ENCODE measurements at places on chromosomes 7 and 10.

DNA sequence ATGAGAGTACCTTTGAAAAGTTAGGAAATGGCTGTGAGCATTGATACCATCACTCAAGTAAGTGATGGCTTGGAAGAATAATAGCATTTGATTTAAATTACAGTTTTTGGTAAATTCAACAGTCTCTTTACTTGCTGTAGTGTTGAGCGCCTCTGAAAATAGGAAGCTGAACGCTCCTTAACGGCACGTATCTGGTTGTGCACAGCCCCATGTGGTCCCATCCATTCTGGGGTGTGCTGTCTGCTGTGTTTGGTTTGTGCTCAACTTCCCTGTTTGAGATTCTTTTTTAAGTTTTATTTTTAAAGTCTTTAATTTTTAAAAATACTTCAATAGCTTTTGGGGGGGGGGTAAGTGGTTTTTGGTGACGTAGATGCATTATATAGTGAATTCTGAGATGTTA is 51.5 kb downstream of the DNAJB6 start:
- DNase-seq = no peak

DNA sequence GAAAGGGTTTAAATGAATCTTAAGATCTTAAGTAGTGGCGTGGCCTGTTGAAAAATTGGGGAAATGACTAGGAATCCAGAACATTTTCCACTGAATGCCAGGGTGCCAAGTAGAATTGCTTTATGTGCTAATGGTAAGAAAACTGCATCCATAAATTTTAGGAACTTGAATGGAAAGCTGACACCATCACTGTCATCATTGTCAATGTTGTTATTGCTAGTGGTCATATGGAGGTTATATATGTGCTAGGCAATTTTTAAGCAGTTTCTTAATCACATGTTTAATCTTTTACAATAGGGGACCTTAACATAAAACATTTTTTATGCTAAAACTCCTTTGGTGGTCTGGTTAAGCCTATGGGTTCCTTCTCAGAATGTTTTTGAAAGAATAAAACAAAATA is 13.1 kb downstream of the MARCHF5 start:
- no peak for DNase-seq

DNA sequence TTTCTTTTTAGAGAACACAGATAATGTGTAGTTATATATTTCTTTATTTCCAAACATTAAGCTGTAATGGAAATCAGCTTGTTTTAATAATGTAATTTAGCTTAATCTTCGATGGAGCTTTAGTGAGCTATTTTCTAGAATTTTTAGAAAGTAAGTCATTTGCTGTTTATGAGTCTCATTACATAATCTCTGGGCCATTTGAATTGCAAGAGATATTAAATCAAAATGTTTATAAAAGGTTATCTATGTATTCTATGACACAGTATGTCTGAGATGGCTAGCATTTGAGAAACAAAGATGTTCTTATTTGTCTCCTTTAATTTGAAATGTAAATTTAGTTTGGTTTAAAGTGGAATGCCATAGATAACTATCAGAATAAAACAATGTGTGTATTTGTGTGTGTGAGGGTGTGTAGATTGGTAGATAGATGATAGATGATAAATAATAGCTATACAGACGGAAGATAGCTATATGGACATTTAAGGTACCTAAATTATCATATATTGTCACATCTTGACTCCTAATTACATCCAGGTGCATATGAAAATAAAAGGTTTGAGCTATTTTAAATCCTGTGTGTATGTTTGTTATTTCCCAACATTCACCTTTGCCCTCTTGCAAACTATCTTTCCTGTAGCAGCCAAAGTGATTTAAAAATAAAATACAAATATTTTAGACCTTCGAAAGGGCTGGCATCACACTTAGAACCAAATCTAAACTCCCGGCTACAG is 478.0 kb upstream of the KLF6 start:
- no peak for DNase-seq

GRCh38 chr7:111192614-111193413 is 101.9 kb downstream of the LRRN3 start:
- DNase-seq = no peak

DNA sequence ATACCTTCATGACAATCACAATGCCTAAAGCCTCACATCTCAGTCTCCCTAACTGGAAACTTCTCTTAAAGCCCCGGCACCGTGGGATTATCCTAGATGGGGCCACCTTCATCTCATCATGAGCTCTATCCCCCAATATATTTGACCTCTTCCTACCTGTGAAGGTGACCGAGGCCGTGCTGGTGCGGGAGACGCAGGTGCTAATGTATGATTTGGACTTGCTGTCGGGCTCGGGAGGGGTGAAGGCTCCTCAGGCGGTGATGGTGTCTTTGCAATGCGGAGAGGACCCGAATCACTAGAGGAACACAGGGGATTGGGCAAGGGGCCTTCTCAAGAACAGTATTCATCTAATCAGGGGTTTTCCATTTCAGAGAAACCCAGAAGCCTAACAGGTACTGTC is 168.4 kb downstream of the AMPH start:
- no peak for DNase-seq

DNA sequence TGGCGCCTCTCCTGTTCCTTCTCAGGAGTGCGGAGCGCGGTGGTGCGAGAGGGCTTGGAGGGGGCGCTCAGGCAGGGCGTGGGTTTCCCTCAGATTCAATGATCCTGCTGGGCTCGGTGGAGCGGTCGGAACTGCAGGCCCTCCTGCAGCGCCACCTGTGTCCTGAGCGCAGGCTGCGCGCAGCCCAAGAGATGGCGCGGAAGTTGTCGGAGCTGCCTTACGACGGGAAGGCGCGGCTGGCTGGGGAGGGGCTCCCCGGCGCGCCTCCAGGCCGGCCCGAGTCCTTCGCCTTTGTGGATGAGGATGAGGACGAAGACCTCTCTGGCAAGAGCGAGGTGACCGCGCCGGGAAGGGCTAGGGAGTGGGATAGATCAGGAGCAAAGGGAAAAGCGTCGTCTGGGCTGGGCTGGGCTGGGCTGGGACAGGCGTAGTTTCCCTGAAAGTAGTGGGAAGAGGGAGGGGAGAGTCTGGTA is 17.0 kb downstream of the FAM131B start:
- DNase-seq = peak; percentile 36

DNA sequence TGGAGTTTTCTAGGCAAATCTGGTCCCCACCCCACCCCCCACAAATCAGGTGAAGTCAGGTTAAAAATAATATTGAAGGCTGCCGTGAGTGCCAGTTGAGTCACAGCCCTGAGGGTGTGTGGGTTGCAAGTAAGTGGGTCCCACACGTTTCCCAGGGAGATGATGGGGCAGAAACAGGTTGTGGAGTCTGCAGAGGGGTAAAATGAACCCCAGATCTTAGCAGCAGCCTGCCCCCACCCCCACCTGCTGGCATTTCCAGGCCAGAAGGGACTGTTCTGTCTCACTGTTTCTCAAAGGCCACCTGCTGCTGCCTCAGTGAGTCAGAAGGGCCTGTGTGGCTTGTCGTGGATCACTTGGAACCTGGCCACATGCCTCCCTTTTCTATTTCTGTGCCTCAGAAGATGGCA is 59.8 kb upstream of the SMNDC1 start:
- DNase-seq = no peak

DNA sequence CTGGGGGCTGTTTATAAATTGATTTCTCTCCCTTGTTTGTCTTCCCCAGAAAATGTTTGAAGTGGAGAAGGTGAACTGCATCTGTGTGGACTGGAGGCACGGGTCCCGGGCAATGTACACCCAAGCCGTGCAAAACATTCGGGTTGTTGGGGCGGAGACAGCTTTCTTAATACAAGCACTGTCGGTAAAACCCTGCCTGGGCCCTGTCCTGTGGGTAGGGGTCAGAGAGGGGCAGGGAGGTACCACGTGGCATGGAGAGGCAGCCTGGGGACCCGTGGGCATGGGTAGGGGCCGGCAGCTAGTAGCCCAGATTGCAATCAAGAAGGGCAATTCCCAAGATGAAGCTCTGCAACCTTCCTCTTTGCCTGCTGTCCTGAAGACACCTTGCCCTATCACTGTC is 6.1 kb downstream of the PNLIPRP2 start:
- DNase-seq = no peak

- DNase-seq = no peak
Measured at GRCh38 chr7:128189231-128189930, 51.7 kb upstream of the LEP start.

DNA sequence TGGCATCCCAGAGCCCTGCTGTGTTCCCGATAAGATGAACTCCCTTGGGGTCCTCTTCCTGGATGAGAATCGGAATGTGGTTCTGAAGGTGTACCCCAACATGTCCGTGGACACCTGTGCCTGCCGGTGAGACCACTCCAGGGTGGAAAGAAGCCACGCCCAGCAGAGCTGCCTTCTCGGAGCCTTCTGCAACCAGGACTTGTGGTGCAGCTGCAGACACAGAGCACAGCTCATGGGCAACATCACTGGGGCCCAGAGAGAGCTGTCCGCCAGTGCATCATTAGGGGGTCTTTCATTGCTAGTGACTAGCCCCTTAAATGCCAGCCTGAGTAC is 9.6 kb upstream of the GDF2 start:
- DNase-seq = no peak

DNA sequence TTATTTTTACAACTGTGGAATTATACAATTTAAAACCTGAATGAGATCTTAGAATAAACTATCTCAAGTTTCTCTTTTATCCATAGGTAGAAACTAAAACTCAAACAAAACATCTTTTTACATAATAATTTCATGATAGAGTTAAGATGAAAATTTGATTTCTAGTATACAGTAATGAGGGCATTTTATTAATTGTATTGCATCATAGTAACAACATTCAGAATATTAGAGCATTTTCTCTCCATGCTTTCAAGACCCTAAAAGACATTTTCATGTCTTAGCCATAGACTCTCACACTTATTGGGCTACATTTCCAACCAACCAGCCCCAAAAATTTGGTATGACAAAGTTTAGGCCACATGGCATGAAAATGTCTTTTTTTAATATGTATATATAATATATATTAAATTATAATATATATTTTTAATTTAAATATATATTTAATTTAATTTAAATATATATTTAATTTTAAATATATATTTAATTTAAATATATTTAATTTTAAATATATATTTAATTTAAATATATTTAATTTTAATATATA is 195.7 kb upstream of the STEAP1 start:
- DNase-seq = no peak

- peak; percentile 36 for DNase-seq
Measured at GRCh38 chr7:150322833-150323681, at the start of the genes ACTR3C and LRRC61. Gene ACTR3C, minus strand, starts transcription at chr7:150323545. Its CDS starts 28,249 bp downstream, at chr7:150295296. Gene LRRC61, plus strand, starts transcription at chr7:150323355. Its CDS starts 13,507 bp downstream, at chr7:150336862.

GRCh38 chr7:2984091-2984490 is 59.6 kb downstream of the CARD11 start:
- no peak for DNase-seq

GRCh38 chr10:62625484-62625883 is 179.0 kb upstream of the ADO start:
- DNase-seq = no peak

DNA sequence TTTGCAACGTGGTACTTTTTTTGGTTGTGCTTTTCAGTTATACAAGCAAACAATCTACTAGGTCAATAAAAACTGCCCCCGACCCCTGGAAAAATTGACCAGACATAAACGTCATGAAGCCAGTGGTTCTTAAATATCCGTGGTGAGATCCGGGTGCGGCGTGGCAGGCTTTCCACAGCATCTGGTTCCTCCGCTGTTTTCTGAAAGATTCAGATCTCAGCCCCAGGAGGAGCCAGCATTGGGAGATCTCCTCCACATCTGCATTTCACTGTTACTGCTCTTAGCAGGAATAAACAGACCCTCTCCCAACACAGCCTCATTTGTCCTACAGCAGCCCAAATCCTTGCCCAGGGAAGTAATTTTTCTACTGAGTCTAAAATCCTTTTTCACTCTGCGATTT is 664.3 kb upstream of the FOXK1 start:
- no peak for DNase-seq

DNA sequence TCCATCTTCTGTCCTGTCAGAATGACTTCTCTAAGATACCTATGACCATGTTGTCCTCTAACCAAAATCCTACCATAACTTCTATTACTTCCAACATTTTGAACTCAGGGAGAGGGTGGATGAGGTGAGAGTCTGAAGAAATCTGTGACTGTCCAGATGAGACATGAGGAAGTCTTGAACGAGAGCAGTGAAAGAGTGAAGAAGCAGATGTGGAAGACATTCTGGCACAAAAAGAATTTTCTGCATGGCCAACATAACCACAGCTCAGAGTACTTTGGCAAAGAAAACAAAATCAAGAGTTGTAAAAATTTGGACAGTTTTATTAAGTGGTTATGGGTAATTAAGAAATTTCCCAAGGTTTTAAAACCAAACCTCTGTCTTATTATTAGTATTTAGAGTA is 141.6 kb downstream of the CPEB3 start:
- DNase-seq = no peak

GRCh38 chr10:77138541-77138940 is 499.1 kb downstream of the KCNMA1 start:
- no peak for DNase-seq

- no peak for DNase-seq
Measured at GRCh38 chr7:138893258-138893657, 87.9 kb downstream of the KIAA1549 start.

- no peak for DNase-seq
Measured at GRCh38 chr7:73741600-73741999, 3.0 kb upstream of the ABHD11 start.

DNA sequence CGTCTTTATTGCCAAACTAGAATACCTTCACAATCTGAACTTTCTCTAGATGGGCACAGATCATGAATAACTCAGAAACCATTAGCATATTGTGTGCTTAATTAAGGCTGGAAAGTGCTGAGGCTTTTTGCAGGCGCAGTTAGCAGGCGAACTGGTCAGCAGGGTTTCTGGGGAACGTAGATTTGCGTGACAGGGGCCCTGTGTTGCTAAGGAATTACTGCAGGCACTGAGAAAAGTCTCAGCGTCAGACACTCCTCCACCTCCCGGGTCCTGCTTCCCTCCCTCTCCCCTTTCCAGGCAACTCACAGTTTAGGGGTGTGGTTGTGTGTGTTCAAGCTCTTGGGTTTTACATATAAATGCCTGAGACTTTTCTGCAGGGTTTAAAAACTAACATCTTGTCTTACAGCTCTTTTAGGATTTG is 2.2 kb downstream of the MAP3K8 start:
- no peak for DNase-seq

DNA sequence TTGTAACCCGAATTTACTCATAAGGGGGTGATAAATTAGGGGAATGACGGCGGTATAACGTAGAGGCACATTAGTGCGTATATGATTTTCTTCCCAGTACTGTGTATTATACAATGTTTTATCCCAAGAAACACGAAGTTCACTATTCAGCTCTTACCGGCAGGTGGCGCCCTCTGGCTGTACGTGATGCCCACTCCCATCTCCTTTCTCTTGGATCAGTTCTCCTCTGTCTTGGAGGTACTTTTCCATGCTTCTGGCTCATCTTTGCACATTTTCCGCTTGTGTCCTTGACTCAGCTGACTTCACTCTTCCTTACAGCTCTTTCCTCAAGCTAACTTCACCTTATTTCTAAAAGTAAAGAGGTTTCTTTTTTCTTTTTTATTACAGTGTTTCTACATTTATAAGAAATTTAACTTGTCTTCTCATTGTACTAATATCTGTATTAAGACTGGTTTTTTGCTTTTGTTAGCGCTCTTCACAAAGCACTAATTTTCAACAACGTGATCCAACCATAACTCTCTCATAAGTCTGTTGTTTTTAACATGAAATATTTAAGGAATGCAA is 21.3 kb downstream of the TMEM176B start:
- DNase-seq = peak; percentile 59
